ENCODE measurements at places on chromosomes 12 and 14.

DNA sequence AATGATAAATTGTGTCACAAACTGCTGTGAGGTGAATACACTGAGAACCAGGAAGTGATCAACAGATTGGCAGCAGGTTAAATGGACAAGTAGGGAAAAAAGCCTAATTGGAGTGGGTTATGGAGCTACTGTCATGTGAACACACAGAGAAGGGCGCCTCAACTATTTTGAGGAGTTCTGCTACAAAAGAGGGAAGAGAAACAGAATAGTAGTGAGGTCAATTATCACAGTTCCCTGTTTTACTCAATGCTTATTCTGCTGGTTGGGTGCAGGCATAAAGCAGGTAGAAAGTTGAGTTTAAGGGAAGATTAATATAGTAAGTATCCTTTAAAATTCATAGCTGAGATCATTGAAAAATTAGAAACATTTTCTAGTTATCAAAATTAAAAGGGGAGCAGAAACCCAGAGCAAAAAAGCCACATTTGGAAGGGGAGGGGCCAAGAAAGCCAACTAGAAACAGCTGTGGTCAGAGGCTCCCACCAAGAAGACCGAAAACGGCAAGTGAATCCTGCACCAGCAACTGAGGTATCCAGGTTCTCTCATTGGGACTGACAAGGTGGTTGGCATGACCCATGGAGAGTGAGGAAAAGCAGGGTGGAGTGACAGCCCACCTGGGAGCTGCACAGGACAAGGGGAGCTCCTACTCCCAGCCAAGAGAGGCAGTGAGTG, 105.7 kb downstream of the ZC3H14 start:
- no peak for DNase-seq

- DNase-seq: no peak
Observed at GRCh38 chr12:71000748-71001147, 80.2 kb upstream of the PTPRR start.

- no peak for DNase-seq
Observed at GRCh38 chr12:89999699-90000505, 291.3 kb upstream of the ATP2B1 start.

DNA sequence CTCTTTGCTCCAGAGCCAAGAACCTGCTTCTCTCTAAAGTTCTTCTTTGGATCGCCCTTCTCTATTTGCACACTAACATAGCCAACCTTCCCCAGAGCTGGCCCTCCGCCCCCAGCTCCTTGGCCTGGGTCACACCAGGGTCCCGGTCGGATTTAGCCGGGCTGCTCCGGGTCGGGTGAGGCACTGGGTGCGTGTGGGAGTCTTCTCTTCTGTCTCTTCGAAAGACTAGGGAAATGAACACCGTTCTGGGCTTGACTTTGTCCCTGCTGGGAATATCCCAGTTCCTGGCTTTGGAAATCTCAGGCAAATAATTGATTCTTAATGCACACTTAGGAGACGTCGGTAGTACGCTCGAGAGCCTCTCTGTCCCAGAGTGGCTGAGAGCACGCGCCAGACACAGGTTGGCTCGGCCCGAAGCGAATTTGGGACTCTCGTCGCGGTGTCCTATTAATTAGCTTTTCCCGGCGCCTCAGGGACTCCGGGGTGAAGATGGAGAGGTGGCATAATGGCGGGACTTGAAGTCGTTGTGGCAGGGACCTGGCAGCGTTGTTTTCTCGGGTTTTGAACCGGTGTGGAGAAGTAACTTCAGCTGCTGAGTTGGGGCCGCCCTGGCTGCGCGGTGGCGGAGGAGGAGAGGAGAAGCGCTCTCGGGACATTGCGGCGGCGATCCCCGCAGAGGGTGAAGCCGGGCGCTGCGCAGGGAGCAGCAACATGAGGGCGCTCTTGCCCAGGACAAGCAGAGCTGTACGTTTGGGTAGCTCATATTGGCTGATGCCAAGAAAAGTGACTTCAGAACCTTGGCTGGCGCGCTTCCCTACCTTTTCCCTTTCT, 7.5 kb downstream of the FOXG1 start:
- DNase-seq: no peak

GRCh38 chr12:123645878-123646277, 12.2 kb downstream of the GTF2H3 start:
- no peak for DNase-seq

- no peak for DNase-seq
Observed at GRCh38 chr12:1428671-1429070, 165.7 kb downstream of the FBXL14 start.

- DNase-seq: no peak
Observed at GRCh38 chr12:44476683-44477082, 399.4 kb downstream of the NELL2 start.

DNA sequence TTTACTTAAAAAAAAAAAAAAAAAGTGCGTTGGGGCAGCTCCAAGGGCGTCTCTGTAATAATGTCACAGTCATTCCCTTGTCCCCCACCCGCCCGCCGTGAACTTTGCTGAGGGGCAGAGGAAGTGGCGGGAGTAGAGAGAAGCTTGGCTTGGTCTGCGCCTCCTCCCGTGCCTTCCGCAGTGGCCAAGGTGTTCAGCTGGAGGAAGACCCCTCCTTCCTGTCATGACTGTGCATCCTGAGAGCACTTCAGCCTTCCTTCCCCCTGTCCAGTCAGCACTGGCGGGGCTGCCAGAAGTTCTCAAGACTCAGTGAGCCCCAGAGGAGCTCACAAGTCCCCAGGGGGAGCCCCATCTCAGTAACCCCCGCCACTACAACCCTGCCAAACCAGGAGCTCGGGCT, 32.2 kb downstream of the AACS start:
- no peak for DNase-seq

- no peak for DNase-seq
Observed at GRCh38 chr12:11171969-11172675, 1.1 kb downstream of the SMIM10L1 start.

DNA sequence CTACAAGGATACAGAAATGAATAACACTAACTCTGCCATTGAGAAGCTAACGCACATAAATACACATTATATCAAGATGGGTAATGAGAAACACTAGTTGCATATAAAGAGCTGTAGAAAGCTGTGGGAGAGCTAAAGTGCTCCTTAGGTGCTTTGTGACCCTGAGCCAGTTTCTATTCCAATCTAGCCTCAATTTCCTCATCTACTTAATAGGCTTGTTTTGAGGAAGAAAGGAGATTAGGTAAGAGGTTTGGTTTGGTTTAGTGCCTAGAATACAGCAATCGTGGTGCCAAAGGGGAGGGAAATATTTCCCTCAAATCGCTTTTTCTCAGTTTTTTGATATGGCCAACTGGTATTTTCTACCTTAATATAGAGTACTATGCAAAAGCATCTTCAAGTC, 994 bp downstream of the SRP54 start:
- DNase-seq: no peak

DNA sequence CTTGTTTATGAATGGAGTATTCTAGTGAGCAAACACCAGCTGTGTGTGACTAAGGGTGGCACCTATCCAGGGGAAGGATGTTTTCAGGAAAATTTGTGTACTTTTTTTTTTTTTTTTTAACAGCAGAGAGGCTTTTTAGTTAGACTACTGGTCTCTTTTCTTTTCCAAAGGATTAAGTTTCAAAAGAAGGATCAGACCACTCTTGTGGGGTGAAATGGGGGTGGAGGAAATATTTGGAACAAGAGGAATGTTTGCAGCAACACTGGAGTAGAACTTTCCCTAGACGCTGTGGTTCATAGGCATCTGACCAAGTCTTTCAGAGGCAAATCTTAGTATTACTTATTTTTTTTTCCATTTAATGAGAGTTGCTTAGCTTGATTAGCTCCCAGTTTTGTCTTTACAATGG, 21.1 kb downstream of the NUBPL start:
- DNase-seq: no peak

GRCh38 chr12:6975297-6976032, 4.8 kb downstream of the EMG1 start:
- no peak for DNase-seq

- no peak for DNase-seq
Observed at GRCh38 chr12:129002427-129002826, 149.1 kb downstream of the GLT1D1 start.

DNA sequence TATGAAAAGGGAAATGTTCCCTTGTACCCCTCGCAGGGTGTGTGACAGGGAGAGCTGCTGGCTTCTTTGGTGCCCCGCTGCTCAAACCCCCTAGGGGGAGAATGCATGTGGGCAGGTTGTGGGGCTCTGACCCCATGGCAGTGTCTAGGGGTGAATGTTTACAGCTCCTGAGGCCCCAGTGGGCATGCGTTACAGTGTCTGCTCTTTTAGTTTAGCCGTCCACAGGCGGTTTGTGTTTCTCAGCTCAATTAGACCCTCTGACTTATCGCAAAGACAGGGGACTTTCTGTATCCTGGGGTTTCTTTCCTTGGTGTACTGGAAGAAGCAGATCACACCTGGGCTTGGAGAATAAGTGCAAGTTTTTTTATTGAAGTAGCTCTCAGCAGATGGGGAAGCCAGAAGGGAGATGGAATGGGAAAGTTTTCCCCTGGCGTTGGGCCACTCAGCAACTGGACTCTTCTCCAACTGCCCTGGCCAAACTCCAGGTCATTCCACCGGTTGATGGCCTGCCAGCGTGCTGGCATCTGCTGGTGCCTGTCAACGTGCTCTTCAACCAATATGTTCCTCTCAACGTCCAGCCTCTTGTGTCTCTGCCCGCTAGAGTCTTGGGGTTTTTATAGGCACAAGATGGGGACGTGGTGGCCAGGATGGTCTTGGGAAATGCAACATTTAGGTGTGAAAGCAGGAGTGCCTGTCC, 720.9 kb downstream of the FSCB start:
- no peak for DNase-seq

GRCh38 chr14:92997343-92998061, 74.6 kb downstream of the CHGA start:
- no peak for DNase-seq

DNA sequence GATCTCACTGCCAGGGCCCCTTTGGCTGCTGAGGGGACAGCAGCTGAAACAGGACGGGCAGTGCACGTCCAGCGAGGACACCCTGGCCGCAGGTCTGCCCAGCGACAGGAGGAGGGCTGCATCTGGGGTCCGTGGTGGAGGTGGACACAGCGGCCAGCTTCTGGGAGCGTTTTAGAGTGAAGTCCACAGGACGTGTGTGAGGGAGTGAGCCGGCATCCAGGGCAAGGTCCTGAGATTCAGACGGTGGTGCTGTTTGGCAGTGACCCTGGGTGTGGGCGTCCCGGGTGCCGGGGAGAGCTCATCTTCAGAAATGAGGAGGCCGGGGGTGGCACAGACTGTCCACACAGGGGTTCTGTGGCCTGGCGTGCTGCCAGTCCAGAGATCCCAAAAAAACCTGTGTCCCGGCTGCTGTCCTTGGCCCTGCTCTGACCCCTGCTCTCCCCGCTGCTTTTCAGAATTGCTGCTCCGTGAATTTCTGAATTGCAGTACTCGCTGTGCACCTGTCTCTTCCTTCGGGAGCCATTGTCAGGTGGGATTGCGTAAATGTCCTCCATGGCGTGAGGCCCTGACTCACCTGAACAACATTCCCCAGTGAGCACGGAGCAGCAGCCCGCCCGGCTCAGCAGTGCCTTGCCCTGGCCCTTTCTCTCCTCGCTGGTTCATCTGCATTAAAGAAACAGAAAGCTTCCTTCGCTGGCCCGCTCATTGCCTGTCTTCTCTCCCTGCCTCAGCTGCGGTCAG, 183.5 kb upstream of the C14orf180 start:
- no peak for DNase-seq

DNA sequence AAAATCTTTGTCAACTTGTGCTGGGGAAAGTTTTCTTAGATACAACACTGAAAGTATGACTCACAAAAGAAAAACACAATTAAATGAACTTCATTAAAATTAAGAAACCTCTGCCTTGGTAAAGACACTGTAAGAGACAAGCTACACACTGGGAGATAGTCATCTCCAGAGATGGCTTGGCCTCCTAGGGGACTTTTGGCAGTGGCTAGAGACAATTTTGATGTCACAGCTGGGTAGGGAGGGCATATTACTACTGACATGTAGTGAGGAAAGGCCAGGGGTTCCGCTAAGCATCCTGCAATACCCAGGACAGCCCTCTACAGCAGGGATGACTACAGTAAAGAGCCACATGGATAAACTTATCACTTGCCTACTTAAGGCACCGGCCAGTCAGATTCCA, 8.7 kb upstream of the RNASE4 start:
- no peak for DNase-seq

Measured in NCI-H2081 treated with DMSO at 0.1 percent for 48 hours (cell line).